Panc1 (cell line): ENCODE measurements at places on chromosomes 4 and X. TPM values are rescaled to one million over a fixed set of nuclear protein-coding genes. Genes with fewer than 3 reads are reported as not detected.

DNA sequence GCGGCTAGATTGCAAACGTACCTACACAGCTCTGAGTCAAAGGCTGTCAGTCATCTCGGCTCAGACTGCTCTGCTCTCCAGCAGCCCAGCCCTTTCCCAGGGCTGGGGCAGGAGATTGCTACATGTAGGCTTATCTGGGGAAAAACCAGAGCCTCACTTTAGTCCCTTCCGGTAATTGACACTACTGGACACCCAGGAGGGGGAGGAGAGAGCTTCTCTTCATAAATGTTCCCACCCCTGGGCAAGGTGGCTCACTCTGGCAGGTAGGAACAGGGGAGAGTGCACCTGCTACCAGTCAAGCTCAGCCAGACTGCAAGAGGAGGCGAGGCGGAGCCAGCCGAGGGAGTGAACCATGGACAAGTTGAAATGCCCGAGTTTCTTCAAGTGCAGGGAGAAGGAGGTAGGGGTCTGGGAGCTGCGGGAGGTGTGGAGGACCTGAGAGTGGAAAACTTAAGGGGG is at the start of gene SLC6A14:
SLC6A14 (plus strand) TSS at position 249 of the 459 bp plus-strand sequence; CDS start at position 353, 104 bp downstream.
- no peak for DNase-seq

Gene LAS1L
- total RNA-seq, result 56.4 TPM

DNA sequence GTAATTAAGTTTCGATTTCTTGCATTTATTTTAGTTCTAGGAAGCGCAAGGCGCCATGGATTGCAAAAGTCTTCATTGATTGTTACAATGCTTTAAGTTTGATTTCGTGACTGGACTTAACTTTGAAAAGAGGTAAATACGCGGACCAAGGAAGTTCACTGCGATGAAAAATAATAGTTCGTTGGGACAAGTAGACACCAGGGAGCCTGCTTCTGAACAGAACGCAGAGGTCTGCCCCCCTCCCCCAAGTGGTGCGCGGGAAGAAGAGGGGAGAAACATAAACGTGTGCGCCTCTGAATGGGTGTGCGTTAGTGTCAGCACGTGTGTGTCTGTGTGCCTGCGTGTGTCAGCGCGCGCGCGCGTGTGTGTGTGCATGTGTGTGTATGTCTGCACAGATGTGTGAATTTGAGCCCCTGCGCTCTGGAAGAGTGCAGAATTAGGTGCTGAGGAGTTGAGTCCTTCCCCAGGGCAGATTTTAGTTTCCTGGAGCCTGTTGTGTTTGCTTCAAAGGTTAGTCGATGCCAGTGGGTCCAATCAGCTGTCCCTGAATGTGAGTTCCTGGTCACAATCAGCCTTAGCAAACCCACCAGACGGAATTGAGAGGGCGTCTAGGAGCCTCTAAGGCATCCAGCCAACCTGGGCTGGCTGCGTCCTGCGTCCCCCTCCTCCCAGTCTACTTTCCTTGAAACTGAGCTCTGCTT is 5.8 kb upstream of the POU4F2 start:
- no peak for DNase-seq

Gene LAMTOR3
- total RNA-seq, result 20.3 TPM

Gene PWWP3B
- not detected for total RNA-seq

Gene NOX1
- total RNA-seq, result not detected

- DNase-seq, result no peak
Measured at GRCh38 chrX:74519870-74520269, 94.6 kb downstream of the RLIM start.

GRCh38 chrX:43868791-43869190 is 13.5 kb downstream of the MAOB start:
- DNase-seq, result no peak

GRCh38 chr4:46124773-46125413 is 1.0 kb upstream of the GABRG1 start:
- DNase-seq, result no peak

GRCh38 chr4:46674326-46674725 is 234.7 kb downstream of the COX7B2 start:
- no peak for DNase-seq
